Esophagus mucosa (tissue), 1 donor: ENCODE measurements at places on chromosomes 2 and 18. TPM values are rescaled to one million over a fixed set of nuclear protein-coding genes. Genes with fewer than 3 reads are reported as not detected.
A peak's percentile ranks its signal among the peaks of the same experiment; 100 is the strongest.

The SOX11 gene
- not detected for total RNA-seq

- ATAC-seq, result no peak
Observed at GRCh38 chr2:127003070-127003800, 103.7 kb downstream of the BIN1 start.

DNA sequence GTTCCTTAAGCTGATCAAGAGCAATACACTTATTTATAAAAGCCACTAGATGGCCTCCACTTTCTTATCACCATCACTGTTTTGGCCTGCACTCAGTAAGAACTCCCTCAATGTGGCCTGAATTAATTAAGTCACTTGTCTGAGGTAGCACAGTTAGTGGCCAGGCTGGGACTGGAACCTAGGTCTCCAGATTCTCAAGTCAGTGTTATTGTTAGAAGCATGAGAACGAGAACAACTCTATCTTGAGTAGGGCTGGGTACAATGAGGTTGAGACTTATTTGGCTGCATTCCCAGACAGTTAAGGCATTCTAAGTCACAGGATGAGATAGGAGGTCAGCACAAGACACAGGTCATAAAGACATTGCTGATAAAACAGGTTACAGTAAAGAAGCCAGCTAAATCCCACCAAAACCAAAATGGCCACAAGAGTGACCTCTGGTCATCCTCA lies 115.8 kb downstream of the SS18 start:
- no peak for ATAC-seq

GRCh38 chr2:164981217-164981990 lies 26.1 kb upstream of the SLC38A11 start:
- peak; percentile 85 for ATAC-seq
